Gastrocnemius medialis (tissue), 4 donors: ENCODE measurements at places on chromosomes 5 and 9.

- H3K27ac ChIP-seq = no peak overlapping the region
- H3K36me3 ChIP-seq = no peaks in the 10 kb centered on the region
- DNase-seq = no peak
- H3K27me3 ChIP-seq = no peaks in the 10 kb centered on the region
- no peaks in the 10 kb centered on the region for H3K4me1 ChIP-seq
- no peak overlapping the region for H3K4me3 ChIP-seq
Measured at GRCh38 chr5:124454081-124454480, 292.4 kb downstream of the ZNF608 start.

DNA sequence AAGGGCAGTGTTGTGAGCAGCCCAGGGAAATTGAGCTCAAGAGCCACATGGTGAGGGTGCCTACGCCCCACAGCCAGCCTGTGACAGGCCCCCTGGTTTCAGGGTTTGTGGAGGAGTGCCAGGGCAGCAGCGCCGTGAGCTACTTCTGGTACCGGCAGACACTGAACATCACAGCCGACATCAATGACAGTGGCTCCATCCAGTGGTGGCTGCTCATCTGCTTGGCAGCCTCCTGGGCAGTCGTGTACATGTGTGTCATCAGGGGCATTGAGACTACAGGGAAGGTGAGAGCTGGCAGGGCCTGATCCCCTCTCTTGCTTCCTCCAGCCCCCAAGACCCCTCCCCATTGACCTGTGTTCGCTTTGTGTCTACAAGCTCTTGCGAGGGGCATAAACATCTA, 10.2 kb downstream of the SLC6A18 start:
- H3K27me3 ChIP-seq = peaks cover 4% of the 10 kb centered on the region
- no peaks in the 10 kb centered on the region for H3K36me3 ChIP-seq
- DNase-seq = no peak
- H3K4me1 ChIP-seq = no peaks in the 10 kb centered on the region

DNA sequence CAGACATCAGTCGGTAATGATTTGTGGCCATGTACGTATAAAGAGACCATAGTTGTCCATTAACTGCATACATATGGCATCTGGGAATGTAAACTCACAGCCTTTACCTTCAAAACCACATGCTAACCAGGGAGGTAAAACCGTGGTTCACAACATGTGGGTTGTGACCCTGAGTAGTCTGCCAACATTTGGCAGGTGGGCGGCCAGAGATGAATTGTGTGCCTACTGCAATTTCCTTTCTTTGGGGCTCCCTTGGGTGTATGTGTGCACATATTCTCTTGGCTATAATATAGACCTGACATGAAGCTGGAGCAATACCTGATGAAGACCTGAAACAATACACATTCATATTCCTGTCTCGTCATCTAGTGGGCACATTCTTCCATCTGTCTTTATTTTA, 396.0 kb downstream of the MLLT3 start:
- no peak overlapping the region for H3K4me3 ChIP-seq
- H3K27me3 ChIP-seq = no peaks in the 10 kb centered on the region

- H3K27me3 ChIP-seq = no peaks in the 10 kb centered on the region
- no peak for DNase-seq
- H3K36me3 ChIP-seq = no peaks in the 10 kb centered on the region
- no peaks in the 10 kb centered on the region for H3K4me1 ChIP-seq
- H3K4me3 ChIP-seq = no peak overlapping the region
- no peak overlapping the region for H3K27ac ChIP-seq
Measured at GRCh38 chr9:109602987-109603386, 104.9 kb upstream of the PTPN3 start.

DNA sequence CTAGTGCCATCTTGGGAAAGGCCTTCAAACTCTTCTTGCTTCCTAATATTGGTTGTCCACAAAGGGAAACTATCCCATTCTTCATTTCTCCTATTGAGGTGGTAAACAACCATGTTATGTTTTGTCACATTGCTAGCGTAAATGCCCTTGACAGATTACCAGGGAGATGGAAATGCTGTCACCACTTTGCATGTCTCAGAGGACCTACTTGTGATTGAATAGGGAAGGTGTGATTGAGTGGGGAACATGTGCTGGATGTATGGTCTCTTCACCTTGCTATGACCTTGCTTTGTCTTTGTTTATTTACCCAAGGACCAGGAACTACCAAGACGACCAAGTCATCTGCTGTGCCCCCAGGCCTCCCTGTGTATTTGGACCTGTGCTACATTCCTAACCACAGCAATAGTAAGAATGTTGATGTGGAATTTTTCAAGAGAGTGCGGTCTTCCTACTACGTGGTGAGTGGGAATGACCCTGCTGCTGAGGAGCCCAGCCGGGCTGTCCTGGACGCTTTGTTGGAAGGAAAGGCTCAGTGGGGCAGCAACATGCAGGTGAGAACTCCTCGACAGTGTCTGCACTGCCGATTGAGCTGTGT, 96.1 kb downstream of the MAP1B start:
- no peak overlapping the region for H3K4me3 ChIP-seq
- no peaks in the 10 kb centered on the region for H3K27me3 ChIP-seq
- H3K27ac ChIP-seq = no peak overlapping the region
- H3K4me1 ChIP-seq = no peaks in the 10 kb centered on the region

GRCh38 chr5:155919126-155919525, 407.8 kb upstream of the SGCD start:
- H3K27ac ChIP-seq = no peak overlapping the region

DNA sequence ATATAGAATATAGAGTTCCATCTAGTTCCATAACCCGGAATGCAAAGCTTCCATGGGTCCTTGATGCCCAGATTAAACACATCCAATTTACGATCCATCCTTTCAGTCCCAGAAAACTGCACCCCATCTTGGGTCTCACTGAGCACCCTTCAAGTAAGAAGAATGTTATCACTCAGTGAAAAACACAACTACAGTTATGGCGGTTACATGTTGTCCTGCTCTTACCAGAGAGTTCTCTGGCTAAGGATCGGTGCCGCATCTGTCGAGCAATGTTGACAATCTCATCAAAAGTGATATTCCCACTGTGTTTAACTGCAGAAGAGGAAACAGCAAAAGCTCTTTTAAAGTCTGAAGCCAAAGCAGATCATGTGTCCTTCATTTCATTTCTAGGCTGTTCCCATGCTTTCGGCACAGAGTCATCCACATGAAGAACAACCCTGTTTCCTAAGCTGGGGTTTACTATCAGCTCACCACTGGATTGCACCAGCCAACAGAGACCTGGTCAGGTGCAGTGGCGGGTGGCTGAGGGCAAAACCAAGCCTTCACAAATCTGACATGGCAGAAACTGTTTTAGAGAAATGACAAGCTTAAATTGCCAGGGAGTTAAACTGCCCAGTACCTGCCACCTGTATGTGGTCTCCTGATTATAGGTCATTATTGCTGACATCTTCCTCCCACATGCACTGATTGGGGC, 2.9 kb downstream of the RPL12 start:
- H3K27ac ChIP-seq = peak overlapping the region; percentile 95
- no peaks in the 10 kb centered on the region for H3K27me3 ChIP-seq
- peaks cover 62% of the 10 kb centered on the region for H3K36me3 ChIP-seq
- H3K4me3 ChIP-seq = no peak overlapping the region
- peaks cover 33% of the 10 kb centered on the region for H3K4me1 ChIP-seq

DNA sequence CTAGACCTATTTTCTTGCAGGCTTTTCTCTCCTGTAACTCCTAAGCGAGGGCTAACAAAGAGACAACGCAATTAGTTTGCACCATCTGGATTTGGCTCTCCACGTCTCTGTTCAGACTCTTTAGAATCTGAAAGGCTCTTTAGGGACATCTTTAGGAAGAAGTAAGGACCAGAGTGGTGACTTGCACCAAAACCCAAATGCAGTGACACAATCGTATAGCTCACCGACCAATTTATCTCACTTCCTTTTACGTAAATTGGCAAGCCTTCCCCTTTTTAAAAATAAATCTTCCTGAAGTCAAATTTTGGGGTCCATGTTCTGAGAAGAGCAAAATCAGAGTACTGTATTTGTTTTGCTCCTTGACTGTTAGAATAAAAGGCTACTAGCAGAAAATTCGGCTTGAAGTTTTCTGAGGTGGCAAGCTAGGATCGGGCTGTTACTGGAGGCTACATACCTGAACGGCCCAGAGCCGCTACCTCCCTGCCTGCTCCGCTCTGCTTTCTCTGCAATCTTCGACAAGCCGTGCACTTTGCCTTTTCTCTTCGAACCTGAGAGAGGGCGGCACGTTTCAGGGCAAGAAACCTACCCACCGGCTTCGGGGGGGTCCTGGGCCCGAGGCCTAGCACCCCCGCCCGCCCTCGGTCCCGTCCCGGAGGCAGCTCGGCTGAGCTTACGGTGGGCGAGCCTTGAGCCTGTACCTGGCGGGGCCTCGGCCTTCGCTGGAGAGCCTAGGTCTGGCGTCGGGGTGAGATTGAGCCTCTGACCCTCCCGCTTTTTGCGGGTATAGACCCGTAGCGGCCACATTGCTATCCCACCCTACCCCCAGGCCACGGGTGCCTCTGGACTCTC, 537 bp downstream of the MEIKIN start:
- DNase-seq = no peak
- H3K4me3 ChIP-seq = no peak overlapping the region

DNA sequence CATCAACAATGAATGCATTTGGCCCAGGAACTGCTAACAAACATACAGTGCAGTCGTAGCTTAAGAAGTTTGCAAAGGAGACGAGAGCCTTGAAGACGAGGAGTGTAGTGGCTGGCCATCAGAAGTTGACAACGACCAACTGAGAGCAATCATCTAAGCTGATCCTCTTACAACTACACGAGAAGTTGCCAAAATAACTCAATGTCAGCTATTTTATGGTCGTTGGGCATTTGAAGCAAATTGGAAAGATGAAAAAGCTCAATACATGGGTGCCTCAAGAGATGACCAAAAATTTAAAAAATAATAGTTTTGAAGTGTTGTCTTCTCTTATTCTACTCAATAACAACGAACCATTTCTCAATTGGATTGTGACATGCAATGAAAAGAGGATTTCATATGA, 757.7 kb upstream of the CHD1 start:
- no peak overlapping the region for H3K4me3 ChIP-seq
- no peaks in the 10 kb centered on the region for H3K4me1 ChIP-seq
- H3K36me3 ChIP-seq = no peaks in the 10 kb centered on the region
- H3K27ac ChIP-seq = no peak overlapping the region
- no peaks in the 10 kb centered on the region for H3K27me3 ChIP-seq

- no peaks in the 10 kb centered on the region for H3K4me1 ChIP-seq
- no peaks in the 10 kb centered on the region for H3K27me3 ChIP-seq
- H3K4me3 ChIP-seq = no peak overlapping the region
- no peaks in the 10 kb centered on the region for H3K36me3 ChIP-seq
Measured at GRCh38 chr5:86786955-86787354, 169.2 kb downstream of the COX7C start.

- H3K36me3 ChIP-seq = no peaks in the 10 kb centered on the region
- no peak overlapping the region for H3K4me3 ChIP-seq
- no peak overlapping the region for H3K27ac ChIP-seq
- no peak for DNase-seq
- no peaks in the 10 kb centered on the region for H3K4me1 ChIP-seq
- H3K27me3 ChIP-seq = no peaks in the 10 kb centered on the region
Measured at GRCh38 chr5:93090698-93091097, 490.3 kb downstream of the NR2F1-AS1 start.

GRCh38 chr5:72860499-72860898, 44.0 kb downstream of the TNPO1 start:
- H3K4me1 ChIP-seq = peaks cover 32% of the 10 kb centered on the region
- H3K36me3 ChIP-seq = no peaks in the 10 kb centered on the region
- no peak overlapping the region for H3K4me3 ChIP-seq
- peak overlapping the region; percentile 74 for H3K27ac ChIP-seq
- peak; percentile 12 for DNase-seq

DNA sequence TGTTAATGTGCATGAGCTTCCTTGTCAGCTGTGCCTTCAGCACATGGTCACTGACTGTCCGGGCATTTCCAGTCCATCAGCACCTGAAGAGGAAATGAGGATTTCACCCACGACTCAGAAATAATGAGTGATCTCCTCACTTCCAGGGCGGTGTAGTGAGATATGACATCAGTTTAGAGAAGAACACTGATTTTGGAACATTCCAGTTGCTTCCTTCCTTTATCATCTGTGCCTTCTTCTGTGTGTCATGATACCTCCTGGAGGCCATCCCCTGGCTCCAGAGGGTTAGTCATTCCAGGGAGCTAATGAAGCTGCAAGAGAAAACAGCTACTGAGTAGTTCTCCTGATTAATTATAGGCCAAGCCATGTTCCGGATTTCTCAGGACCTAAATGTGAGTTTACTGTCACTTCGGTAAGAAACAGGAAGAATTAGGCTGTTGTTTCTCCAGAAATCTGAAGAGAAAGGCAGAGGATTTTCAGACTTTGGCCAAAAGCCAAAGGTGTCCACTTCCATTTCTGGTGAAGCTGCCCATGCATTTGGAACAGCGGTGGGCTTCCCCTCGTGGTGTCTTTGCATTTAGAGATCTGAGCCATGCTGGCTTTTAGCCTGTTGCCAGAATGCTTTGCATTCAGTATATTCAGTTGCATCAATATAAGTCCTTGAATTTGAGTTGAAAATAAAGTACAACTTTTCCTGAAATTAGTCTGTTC, 161.3 kb upstream of the OTULINL start:
- no peaks in the 10 kb centered on the region for H3K27me3 ChIP-seq
- no peak overlapping the region for H3K4me3 ChIP-seq
- no peak for DNase-seq

GRCh38 chr9:92965759-92966517, 18.6 kb downstream of the FGD3 start:
- no peaks in the 10 kb centered on the region for H3K27me3 ChIP-seq
- no peak overlapping the region for H3K27ac ChIP-seq
- no peaks in the 10 kb centered on the region for H3K36me3 ChIP-seq
- no peak overlapping the region for H3K4me3 ChIP-seq
- DNase-seq = no peak

GRCh38 chr9:131593936-131594665, 48.8 kb downstream of the PRRT1B start:
- peaks cover 8% of the 10 kb centered on the region for H3K4me1 ChIP-seq
- peaks cover 70% of the 10 kb centered on the region for H3K36me3 ChIP-seq
- H3K27ac ChIP-seq = peak overlapping the region; percentile 47
- H3K4me3 ChIP-seq = no peak overlapping the region
- peak; percentile 91 for DNase-seq

- no peaks in the 10 kb centered on the region for H3K4me1 ChIP-seq
- no peaks in the 10 kb centered on the region for H3K27me3 ChIP-seq
- H3K27ac ChIP-seq = no peak overlapping the region
- no peak for DNase-seq
Measured at GRCh38 chr9:21728781-21729180, 73.7 kb upstream of the MTAP start.

DNA sequence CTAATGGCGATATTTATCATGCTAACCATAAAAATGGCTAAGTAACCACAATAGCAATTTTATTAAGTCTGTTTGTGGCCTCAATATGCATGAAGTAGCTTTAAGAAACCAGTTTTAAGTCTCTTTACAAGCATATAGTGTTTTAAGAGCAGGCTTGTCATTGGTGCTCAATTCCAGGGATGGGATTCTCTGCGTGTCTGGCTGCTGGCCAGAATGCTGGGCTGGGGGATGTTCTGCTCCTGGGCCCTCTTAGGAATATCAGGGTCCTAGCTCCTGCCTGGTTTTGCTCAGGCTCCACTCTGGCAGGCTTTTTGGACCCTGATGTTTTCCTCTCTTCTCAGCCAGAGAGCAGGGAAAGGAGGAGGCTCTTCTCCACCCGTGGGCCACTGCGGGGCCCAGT, 127.2 kb downstream of the PDE8B start:
- H3K36me3 ChIP-seq = no peaks in the 10 kb centered on the region
- no peak overlapping the region for H3K4me3 ChIP-seq
- H3K27ac ChIP-seq = no peak overlapping the region
- H3K27me3 ChIP-seq = no peaks in the 10 kb centered on the region
- DNase-seq = no peak
- no peaks in the 10 kb centered on the region for H3K4me1 ChIP-seq
